ENCODE measurements at places on chromosomes 11 and 22.

DNA sequence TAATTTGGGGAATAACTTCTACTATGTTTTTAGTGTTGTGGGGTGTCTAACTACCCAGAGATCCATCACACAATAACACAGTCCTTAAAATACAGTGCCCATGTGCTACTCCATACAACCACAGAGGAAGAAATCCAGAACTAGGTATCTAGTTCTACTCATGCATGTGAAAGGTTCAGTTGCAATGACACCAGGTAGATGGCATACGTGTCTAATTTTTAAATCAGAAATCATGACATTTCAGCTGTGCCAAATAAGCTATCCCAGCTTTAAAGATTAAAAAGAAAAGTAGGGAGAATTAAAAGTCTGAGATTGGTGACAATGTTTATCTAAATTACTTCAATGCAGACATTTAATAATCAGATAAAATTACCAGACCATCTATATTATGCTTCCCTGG is 122.2 kb downstream of the CD44 start:
- DNase-seq = no peak

GRCh38 chr11:114449845-114450244 is 10.6 kb downstream of the REXO2 start:
- no peak for DNase-seq

DNA sequence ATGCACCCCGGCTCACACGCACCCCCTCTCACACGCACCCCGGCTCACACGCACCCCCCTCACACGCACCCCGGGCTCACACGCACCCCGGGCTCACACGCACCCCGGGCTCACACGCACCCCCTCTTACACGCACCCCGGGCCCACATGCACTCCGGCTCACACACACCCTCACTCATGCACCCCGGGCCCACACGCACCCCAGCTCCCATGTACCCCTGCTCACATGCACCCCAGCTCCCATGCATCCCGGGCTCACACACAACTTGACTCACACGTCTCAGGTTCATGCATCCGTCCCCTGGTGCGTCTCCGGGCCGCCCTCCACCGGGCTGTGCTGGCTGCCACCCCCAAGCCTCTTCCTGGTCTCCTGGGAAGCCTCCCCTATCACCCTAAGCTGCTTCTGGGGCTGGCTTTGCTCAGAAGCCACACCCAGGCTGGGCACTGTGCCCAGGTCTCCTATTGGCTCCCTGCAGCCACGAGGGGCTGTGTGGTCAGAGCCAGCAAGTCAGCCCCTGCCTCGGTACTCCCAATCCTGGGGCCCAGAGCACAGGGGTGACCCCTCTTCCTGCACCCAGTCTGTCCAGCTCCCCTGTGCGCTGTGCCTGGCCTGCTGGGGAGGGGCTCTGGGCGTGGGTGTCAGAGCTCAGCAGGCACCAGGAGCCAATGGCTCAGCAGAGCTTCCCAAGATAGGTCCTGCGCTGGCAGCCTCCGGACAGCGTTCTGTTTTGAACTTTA is 16.9 kb downstream of the TSPAN4 start:
- no peak for DNase-seq

DNA sequence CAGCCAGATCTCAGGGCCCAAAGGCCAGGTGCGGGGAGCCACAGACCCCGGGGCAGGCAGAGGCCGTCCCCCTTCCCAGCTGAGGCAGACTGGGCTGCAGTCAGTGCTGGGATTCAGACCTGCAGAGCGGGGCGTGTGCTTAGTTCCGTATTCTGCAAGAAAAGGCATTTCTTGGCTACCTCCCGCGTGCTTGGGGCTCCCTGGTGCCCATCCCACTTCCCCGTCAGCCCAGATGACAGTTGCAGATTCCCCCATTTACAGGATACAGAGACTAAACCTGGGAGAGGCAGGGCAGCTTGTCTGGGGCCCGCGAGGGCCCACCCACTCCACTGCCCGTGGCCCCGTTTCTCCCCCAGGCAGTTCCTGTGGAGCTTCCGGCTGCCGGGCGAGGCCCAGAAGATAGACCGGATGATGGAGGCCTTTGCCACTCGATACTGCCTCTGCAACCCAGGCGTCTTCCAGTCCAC is 18.3 kb downstream of the CYTH4 start:
- DNase-seq = no peak

DNA sequence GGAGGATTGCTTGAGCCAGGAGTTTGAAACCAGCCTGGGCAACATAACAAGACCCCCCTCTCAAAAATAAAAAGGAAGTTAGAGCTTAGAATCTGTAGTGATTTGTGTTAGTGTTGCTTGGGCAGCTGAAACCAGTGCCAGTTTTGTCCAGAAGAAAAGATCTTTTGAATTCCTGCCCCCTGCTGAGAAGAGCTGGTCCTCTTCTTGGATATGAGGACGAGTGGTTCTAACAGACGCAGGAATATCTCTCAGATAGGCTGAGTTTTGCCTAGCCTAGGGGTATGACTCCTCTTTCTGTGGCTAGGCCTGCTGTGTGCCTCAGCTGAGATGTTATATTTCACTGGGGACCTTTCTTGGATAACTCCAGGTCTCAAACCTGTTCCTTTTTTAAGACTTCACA is 102.8 kb downstream of the STIM1 start:
- peak; percentile 31 for DNase-seq

GRCh38 chr11:75809991-75810390 is 5.0 kb upstream of the UVRAG start:
- DNase-seq = no peak

GRCh38 chr11:74471668-74472429 is 4.5 kb upstream of the KCNE3 start:
- no peak for DNase-seq

DNA sequence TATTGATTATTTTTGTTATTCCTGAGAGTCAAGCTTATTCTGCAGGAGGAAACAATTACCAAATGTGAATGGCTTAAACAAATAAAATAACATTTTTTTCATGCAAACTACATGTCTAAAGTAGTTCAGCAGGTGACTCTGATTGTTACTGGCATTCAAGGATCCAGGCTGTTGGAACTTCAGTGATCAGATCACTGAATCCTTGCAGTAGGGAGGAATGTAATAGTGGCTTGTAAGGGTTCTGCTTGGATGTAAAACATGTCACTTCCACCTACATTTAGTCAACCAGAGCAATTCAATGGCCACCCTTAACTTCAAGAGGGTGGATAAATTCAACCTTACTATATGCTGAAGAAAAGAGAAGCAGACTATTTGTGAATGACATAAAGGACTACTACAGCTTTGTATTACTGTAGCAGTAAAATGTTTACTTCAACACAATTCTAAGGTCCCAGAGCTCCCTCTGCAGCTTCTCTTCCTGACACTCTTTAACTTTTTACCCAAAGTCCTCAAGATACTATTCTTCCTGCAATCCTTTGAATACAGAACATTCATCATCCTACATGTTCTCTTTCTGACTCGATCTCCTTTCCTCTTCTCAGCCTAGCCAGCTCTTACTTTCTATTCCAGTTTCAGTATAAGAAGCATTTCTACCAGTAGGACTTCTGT is 284.0 kb downstream of the LRRC4C start:
- DNase-seq = no peak

- DNase-seq = no peak
These were observed 34.2 kb downstream of the PICALM start for GRCh38 chr11:86034710-86035109.

DNA sequence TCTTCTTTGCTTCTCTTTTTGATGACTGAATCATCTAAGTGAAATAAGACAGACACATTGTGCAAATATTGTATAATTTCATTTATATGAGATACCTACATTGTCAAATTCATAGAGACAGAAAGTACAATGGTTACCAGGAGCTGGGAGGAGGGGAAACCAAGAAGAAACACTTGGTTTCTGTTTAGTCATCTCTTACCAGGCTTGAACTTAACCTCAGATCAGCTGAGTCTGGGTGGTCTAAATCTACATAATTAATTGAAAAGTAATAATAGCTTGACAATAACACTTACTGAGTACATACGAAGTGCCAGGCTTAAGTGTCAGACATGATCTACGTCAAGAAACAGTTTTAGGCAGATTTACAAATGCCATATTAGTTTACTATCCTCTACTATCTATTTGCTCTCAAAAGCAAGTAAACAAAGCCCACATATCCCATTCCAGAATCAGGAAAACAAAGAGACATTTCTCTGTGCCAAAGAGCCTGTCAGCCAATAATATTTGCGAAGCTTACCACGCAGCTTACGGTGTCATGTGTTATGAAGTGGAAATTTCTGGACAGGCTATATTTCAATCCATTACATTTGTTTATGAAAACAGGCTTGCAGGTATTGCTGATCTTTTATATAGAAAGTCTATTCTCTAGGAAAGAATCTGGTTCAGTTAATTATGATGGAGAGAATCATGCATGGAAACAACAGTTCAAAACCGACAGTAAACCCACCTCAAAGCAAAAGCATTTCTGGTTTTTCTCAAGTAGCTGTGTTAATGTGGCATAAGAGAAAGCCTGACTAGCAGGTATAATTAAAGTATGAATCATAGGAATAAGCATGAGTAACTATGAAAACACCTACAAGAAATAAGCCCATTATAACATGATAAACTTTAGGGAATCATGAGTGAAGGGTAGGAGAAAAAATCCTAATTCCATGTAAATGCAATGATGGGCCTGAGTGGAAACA is 2.7 kb upstream of the ARHGAP42 start:
- DNase-seq = no peak

Data from ACHN (cell line).